ENCODE measurements at places on chromosomes 7 and 10. TPM values are rescaled to one million over a fixed set of nuclear protein-coding genes. Genes with fewer than 3 reads are reported as not detected.

GRCh38 chr10:83959328-83959727 lies 180.0 kb upstream of the GHITM start:
- no peaks in the 10 kb centered on the region for H3K36me3 ChIP-seq
- no peak for DNase-seq
- H3K4me3 ChIP-seq, result no peak overlapping the region
- peaks cover 25% of the 10 kb centered on the region for H3K27me3 ChIP-seq

- H3K4me1 ChIP-seq, result no peaks in the 10 kb centered on the region
- H3K27me3 ChIP-seq, result no peaks in the 10 kb centered on the region
- H3K36me3 ChIP-seq, result no peaks in the 10 kb centered on the region
- H3K27ac ChIP-seq, result no peak overlapping the region
Measured at GRCh38 chr7:27238979-27239386, 3.6 kb upstream of the EVX1 start.

DNA sequence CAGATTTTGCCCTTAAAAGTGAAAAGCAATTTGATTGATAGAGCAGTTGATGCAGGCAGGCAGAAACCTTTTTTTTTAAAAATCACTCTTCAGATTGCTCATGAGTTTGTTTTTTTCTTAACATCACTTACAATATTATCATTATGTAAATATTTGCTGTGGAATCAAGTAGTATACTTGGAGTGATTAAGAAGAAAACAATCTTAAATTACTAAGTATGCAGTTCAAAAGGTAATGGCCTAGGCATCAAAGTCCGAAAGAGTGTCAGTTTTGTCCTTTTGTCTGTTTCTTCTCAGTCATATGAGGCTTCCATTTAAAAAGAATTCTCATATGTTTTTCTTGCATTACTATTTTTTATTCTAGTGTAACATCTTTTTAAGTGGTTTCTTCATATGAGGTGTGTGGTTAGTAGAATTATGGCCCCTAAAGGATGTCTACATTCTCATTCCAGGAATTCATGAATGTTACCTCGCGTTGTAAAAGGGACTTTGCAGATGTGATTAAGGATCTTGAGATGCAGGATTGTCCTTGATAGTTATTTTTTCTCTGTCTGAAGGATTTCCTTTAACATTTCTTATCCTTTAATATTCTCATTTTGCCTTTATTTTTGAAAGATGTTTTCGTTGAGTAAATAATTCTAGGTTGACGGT lies 44.0 kb downstream of the BICC1 start:
- no peak overlapping the region for H3K27ac ChIP-seq
- H3K36me3 ChIP-seq, result no peaks in the 10 kb centered on the region

DNA sequence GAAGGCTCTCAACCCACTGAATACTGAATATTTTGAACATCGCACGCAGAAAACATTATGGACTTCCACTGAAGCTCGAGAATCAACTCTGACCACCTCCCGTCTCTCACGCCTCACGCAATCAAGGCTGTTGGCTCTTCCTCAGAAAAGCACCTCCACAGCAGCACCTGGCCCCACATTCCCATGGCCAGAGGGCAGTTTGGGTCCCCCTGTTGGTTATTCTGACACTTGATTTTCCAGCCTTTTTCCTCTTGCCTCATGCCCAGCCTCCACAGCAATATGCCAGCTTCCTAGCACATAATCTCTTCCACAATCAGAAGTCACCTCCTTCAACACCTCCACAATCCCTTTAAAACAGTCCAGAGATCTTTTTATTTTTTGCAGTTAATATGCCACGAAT lies 55.9 kb downstream of the SVOPL start:
- no peaks in the 10 kb centered on the region for H3K4me1 ChIP-seq
- DNase-seq, result no peak
- no peaks in the 10 kb centered on the region for H3K27me3 ChIP-seq
- no peak overlapping the region for H3K4me3 ChIP-seq
- no peaks in the 10 kb centered on the region for H3K36me3 ChIP-seq
- no peak overlapping the region for H3K27ac ChIP-seq

- H3K27me3 ChIP-seq, result no peaks in the 10 kb centered on the region
- no peak for DNase-seq
- H3K27ac ChIP-seq, result peak overlapping the region; percentile 89
- H3K4me3 ChIP-seq, result peak overlapping the region; percentile 76
- peaks cover 38% of the 10 kb centered on the region for H3K4me1 ChIP-seq
Measured at GRCh38 chr7:44849259-44849884, 1.5 kb upstream of the H2AZ2 start.

- peaks cover 56% of the 10 kb centered on the region for H3K4me1 ChIP-seq
- H3K27me3 ChIP-seq, result no peaks in the 10 kb centered on the region
- peaks cover 38% of the 10 kb centered on the region for H3K36me3 ChIP-seq
- H3K27ac ChIP-seq, result no peak overlapping the region
- no peak for DNase-seq
- no peak overlapping the region for H3K4me3 ChIP-seq
Measured at GRCh38 chr7:23332910-23333612, 33.9 kb downstream of the MALSU1 start.

- H3K27me3 ChIP-seq, result no peaks in the 10 kb centered on the region
- H3K36me3 ChIP-seq, result no peaks in the 10 kb centered on the region
- peak overlapping the region; percentile 62 for H3K4me3 ChIP-seq
- DNase-seq, result no peak
Measured at GRCh38 chr10:91907914-91908336, 1.4 kb downstream of the FGFBP3 start.

GRCh38 chr7:94650147-94651051 lies 5.5 kb downstream of the SGCE start:
- DNase-seq, result no peak
- H3K4me1 ChIP-seq, result no peaks in the 10 kb centered on the region
- H3K4me3 ChIP-seq, result no peak overlapping the region
- no peaks in the 10 kb centered on the region for H3K36me3 ChIP-seq
- no peaks in the 10 kb centered on the region for H3K27me3 ChIP-seq

DNA sequence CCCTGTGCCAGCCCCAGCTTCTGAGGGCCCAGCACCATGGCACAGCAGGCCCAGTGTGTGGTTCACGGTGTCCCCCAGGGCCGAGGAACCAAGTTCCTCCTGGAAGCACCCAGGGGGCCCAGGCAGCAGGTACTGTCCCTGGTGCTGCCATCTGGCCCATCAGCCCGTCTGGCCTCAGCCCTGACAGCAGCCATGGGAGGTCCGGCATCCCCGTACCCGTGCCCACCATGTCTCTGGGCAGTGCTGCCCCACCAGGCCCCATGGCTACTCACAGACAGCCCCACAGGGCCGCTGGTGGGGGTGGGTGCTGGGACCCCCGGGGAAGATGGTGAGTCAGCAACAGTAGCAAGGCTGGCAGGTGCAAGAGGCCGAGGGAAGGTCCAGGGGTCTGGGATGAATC lies 32.8 kb downstream of the STK32C start:
- peaks cover 2% of the 10 kb centered on the region for H3K4me1 ChIP-seq
- H3K4me3 ChIP-seq, result no peak overlapping the region
- no peak for DNase-seq
- no peaks in the 10 kb centered on the region for H3K36me3 ChIP-seq
- H3K27me3 ChIP-seq, result no peaks in the 10 kb centered on the region

DNA sequence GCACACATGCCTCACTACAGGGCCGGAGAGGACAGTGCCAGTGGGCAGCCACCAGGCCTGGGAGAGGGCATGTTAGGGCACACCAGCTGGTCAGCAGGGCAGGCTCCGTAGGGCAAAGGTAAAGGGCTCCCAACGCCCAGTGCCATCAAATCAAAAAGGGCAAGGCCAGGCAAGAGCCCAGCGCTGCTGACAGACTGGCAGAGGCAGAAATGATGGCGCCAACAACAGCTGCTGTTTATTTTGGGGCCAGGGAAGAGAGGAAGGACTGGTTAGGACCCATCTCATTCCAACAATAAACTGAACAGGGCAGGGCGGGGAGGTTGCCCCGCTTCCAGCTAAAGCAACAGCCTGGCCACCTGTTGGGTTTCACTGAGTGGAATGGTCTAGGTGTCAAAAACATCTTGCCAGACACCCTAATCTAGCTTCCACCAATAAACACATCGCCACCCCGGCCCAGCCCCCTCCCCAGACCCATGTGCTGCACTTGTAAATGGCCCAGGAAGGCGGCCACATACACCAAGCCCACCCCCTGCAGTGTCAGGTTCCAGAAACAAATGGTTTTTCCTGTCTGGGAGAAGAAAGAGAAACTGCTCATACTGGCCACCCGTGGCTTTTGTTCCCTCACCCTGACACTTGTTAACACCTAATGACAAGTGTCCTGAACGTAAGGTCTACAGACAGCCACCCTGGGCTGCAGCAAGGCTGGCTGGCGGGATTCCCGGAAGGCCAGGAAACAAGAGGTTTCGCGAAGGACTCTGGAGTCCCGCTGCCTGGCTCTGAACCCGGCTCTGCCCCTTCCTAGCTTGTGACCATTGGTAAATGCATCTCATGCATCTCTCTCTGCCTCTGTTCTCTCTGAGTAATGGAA lies 15.3 kb downstream of the SH3PXD2A start:
- no peak overlapping the region for H3K4me3 ChIP-seq
- peaks cover 3% of the 10 kb centered on the region for H3K27me3 ChIP-seq
- DNase-seq, result no peak
- H3K4me1 ChIP-seq, result no peaks in the 10 kb centered on the region
- no peaks in the 10 kb centered on the region for H3K36me3 ChIP-seq
- H3K27ac ChIP-seq, result no peak overlapping the region

GRCh38 chr7:118289476-118289875 lies 65.0 kb downstream of the ANKRD7 start:
- H3K36me3 ChIP-seq, result no peaks in the 10 kb centered on the region
- no peaks in the 10 kb centered on the region for H3K27me3 ChIP-seq
- DNase-seq, result no peak
- H3K4me3 ChIP-seq, result no peak overlapping the region
- H3K4me1 ChIP-seq, result no peaks in the 10 kb centered on the region

DNA sequence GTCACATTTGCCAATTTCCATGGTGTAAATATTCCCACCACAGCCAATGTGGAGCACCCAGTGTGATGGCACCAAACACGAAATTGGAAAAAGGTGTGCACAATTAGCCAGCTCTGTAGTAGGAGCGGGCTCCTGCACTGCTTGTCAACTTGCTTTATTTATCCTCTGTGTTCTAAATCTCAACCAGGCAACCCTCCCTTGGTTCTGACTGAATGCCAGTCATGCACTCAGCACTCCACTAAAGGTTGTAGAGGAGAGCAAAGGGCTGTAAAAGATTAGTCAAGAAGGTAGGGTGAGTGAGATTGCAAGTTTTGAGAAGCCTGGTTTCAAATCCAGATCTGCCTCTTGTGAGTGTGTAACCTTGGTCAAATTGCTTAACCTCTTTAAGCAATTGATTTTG lies 71.5 kb upstream of the EGR2 start:
- peaks cover 19% of the 10 kb centered on the region for H3K27me3 ChIP-seq
- no peaks in the 10 kb centered on the region for H3K36me3 ChIP-seq
- H3K27ac ChIP-seq, result no peak overlapping the region
- no peak overlapping the region for H3K4me3 ChIP-seq
- no peak for DNase-seq

DNA sequence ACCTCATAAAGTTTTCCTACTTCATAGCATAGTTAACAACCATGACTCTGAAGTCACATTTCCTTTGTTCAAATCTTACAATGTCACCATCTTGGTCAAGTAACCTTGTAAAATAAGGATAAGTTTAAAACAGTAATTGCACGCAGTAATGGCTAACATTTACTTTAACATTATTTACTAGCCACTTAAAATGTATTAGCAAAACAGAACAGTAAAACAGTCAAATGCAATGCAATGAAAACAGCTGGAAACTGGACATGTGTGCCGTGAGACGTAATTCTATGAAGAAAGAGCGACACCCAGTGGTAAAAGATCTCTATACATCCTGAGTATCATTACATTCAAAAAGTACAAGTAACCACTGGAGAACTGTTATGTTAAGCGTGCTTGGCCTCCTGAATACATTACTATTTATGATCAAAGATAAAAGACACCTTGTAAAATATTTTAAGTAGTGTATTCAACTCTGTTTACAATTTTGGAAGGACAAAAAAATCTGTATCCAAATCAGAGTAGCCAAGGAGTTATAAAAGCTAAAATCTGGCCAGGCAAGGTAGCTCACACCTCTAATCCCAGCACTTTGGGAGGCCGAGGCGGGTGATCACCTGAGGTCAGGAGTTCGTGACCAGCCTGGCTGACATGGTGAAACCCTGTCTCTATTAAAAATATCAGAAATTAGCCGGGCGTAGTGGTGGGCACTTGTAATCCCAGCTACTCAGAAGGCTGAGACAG lies 27.2 kb downstream of the ATE1 start:
- DNase-seq, result peak; percentile 52
- H3K4me3 ChIP-seq, result no peak overlapping the region
- H3K4me1 ChIP-seq, result no peaks in the 10 kb centered on the region
- H3K27me3 ChIP-seq, result no peaks in the 10 kb centered on the region
- H3K27ac ChIP-seq, result no peak overlapping the region

DNA sequence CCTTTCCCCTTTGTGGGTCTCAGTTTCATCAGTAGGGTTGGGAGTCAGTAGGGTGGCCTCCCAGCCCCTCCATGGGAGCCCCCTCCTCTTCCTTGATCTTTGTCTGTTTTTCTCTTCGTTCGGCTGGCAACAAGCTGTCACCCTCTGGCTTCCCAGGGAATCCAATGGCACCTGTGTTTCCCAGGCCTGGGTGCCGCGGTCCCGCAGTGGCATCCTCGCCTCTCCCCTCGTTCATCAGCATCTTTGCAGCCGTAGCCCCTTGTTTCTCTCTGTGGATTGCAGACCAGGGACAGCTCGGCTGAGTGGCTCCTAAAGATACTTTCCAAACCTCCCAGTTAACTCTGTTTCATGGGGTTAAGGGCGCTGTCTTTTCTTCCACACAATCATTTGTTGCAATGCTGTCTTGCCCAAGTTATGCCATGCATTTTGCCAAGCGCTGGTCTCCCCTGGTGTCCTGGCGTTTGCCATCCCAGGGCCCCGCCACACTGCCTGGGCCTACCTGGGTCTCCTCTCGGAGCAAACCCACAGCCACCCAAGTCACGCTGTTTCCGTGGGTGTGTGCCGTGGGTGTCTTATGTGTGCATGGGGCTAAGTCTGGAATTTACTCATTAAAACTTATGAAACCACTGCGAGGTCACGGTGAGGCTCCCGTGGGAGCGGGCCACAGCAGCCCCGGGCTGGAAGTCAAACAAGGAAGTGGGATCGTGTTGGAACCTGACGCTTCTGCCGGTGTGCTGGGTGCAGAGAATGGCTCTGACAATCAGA lies 189.4 kb upstream of the SHH start:
- no peak for DNase-seq
- H3K27me3 ChIP-seq, result no peaks in the 10 kb centered on the region
- H3K4me1 ChIP-seq, result no peaks in the 10 kb centered on the region
- H3K27ac ChIP-seq, result no peak overlapping the region

The ABCB8 gene
- 55.2 TPM for total RNA-seq

The DNA2 gene
- total RNA-seq, result 20.9 TPM

The C10orf53 gene
- total RNA-seq, result not detected

The TMEM229A gene
- not detected for total RNA-seq

Measured in HCT116 (cell line).